T-cell (primary cell): ENCODE measurements at places on chromosomes 7 and 10.

DNA sequence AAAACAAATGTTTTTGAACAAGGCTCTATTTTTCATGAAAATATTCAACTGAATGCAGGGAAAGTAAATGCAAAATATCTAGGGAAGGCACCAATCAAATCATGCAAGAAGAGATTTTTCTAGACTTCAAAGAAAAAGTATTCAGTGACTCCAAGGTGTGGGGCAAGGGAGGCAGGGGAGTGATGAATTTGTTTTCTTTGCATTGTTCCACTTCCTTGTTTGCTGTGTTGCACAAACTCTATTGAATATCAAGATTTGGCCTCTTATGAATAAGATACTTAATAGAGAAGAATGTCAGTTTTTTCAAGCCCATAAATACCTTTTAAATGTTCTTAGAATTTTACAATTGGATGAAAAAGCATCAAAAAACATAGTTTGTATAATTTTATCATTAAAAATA is 26.4 kb downstream of the STEAP1 start:
- no peak for DNase-seq

DNA sequence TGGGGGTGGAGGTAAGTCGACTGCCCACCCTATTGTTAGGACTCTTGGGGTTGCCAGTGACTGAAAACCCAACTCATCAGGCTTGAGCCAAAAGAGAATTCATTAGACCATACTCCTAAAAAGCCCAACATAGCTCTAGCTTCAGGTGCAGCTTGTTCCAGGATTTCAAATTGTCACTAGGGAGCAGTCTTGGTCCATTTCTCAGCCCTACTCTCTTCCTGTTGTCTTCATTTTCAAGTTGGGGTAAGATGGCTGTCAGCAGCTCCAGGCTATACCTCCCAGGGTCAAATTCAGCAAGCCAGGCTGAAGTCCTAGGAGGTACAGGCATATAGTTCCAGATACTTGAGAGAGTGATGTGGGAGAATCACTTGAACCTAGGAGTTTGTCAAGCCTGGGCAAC is 14.9 kb upstream of the COL13A1 start:
- no peak for DNase-seq

GRCh38 chr7:101828301-101829020 is 11.0 kb downstream of the CUX1 start:
- DNase-seq, result no peak

- DNase-seq, result no peak
Measured at GRCh38 chr10:13993169-13993568, 337.6 kb downstream of the FRMD4A start.

DNA sequence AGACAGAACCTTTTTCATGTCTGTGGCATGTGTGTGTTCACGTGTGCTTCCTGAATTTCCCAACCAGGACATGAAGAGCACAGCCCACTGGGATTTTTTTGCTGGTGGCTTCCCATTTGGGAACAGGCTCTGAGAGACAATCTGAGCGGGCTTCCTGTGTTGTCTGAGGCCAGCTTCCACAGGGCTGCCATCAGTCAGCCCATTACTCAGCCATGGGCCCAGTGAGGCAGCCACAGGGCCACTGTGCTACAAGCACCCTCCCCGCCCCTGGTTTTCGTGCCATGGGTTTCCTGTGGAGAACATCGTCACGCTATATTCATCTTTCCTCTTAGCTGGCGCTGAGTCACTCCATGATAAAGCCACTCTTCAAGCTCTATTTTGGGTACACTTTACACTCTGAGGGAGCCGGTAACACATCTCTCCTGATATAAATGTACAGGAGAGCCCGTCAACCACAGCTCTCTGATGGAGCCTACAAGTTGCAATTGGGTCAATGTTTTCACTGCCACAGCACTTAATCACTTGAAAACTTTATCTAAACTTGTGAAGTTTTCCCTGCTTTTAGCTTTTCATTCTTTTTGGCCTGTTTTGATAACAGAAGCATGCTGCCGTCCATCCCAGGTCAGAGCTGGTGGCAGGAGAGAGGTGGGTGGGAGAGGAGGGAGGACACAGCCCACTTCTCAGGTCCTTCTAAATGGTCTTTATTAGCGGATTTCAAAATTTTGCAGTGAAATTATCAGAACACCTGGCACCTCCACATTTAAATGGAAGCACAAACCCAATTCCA is 96.9 kb downstream of the HIPK2 start:
- no peak for DNase-seq

DNA sequence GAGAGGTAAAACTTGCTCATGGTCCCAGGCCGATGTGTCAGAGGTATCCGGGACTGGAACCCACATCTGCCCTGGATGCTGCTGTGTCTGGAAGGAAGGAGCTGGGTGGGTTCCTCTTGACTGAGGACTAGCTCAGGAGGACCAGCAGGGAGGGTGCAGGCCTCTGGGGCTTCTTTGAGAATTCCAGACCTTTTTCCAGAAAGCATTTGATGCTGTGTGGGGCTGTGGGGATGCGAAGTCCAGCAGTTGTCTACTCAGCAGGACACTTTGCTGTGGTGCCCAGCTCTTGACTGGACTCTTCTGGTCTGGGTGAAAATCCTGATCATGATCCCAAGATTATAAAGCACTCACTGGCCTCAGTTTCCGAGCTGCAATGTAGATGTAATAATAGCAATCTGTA is 1.7 kb downstream of the RAMP3 start:
- DNase-seq, result no peak

GRCh38 chr10:92702301-92702916 is 12.7 kb downstream of the HHEX start:
- DNase-seq, result no peak

DNA sequence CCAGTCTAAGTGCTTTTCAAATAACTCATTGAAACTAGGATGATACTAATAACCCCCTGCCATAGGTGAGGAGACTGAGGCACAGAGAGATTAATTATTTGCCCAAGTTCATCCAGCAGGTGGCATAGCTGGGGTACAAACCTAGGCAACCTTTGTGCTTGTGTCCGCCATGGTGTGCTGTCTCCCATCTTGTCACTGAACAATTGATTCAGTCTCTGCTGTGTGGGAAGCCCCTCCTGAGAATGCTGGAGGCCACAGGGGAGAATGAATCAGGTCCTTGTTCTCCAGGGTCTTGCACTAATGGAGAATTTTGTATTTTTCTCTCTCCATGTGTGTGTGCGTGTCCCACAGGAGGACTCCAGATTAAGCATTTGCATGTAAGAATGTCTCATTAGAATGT is 15.8 kb upstream of the TMEM236 start:
- DNase-seq, result no peak

DNA sequence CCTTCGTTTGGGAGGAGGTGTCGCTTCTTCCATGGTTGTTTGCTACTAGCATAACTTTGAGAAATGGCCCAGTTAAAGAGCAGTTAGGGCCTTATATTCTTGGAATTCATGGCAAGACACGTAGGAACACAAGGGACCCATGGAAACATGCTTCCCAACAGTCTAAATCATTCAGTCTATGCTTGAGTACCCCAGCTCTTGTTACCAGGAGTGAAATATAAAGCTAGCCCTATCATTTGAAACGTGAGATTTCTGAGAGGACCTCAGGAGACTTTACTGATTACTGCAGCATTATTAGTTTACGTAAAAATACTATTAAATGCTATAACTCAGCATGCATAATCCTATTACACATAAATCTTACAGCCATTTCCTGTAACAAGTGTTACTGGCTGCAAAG is 328.6 kb upstream of the CDC14C start:
- no peak for DNase-seq

DNA sequence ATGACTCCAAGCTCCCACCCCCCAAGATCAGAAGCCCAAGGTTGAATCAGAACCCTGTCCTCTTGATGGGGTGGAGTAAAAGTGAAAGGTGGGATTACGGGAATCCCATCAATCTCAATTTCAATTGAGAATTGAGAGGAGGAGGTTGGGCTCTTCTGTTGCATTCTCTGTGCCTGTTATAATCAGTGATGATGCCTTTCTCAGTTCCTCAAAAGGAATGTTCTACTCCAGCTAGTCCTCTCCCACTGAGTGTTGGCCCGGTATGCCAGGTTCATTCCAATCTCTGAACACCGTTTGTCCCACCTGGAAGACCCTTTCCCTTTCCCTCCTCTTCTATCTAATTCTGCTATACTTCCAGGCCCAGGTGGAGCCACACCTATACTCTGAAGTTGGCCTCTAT is 17.2 kb upstream of the XPNPEP1 start:
- DNase-seq, result no peak

GRCh38 chr7:135856356-135857144 is 107.9 kb upstream of the FAM180A start:
- no peak for DNase-seq

- no peak for DNase-seq
Measured at GRCh38 chr7:129784783-129785684, 167.7 kb downstream of the UBE2H start.

DNA sequence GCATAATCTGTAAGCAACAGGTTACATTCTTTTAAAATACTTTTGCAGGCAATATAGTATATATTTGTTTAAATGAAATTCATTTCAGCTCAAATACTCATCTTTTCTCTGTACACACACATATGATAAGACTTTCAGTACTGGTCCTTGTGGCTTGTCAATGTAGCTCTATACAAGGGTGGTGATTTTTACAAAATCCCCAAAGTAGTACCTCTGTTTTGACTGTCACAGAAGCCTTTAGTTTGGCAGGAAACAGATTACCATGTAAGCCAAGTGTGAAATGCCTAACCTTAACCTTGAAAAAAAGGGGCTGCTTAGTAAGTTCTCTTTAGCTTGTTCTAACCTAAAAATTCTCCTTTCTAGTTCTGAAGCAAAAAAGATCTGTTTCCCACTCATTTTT is 87.9 kb downstream of the KCND2 start:
- no peak for DNase-seq

DNA sequence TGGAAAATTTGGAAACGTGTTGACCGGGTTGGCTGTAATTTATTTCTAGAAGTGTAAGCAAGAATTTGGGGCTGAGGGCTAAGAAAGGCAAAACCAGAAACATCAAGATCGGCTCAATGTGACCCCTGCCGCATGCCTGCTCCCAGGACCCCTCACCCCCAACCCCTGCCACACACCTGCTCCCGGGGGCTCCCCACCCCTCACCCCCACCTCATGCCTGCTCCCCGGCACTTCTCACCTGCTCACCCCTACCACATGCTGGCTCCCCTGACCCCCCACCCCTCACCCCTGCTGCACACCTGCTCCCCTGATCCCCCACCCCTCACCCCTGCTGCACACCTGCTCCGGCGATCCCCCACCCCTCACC is 19.0 kb upstream of the CFAP46 start:
- DNase-seq, result no peak

DNA sequence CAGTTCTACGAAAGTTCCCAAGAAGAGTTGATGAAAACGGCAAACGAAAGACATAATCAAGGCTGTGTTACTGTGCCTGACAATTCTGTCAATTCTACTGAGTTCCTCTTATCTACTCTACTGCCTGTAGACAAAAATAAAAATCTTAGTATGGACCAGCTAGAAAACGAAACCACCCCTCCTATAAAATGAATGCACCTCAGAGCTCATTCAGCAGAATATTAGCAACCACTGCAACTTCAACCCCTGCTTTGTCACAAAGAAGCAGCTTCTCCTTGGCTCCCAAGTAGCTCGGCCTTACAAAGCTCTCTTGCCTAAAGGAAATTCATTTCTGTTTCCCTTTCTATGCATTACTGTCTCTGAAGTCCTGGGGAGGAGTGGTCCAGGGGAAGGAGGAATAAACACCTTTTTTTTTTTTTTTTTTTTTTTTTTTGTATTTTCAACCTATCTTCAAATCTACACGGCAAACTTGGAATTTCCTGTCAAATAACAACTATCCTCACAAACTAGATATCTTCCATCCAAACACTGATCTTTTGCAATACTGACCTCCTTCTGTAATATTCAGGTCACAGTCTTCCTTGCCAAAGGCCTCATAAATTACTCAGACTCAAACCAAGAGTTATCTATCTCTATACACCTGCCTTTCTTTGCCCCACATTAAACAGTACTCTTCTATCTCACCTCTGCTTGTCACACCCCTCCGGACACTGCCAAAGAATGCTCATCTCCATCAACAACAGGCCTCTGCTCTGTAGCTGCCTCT is 74.3 kb downstream of the GLI3 start:
- no peak for DNase-seq

DNA sequence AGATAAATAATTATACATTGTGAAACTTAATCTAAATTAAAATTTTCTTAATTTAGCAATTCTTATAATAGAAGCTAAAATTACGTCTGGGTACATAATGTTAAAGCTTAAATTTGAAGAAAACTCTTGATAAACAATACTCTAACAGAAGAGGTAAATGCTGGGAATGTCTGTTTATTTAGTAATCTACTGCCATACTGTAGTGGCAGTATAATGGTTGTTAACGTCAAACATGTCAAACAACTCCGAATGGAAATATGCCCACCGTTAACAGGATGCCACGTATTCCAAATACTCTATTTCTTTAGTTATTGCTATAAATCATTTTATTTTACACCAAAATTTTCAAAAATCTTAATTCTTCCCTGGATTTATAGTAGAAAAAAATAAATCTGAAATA is 40.0 kb upstream of the PTPN12 start:
- DNase-seq, result no peak

DNA sequence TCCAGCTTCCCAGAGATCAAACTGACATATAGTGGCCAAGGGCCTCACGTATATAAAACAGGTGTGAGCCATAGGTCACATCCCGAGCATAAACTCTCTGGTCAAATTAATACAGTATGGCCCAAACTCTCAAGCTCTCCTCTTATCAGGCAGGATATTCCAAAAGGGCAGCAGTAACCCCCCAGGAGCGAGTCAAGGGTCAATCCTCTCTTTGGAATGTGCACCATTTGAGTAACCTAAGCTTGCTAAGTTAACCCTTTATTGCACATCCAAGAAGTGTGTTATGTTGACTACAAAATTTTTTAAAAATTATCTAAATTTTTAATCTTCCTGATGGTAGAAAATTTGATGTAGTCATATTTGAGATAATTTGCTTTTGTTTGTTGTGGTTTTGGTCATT is 4.5 kb upstream of the TRIM24 start:
- DNase-seq, result no peak

GRCh38 chr10:129415215-129416140 is 51.6 kb upstream of the MGMT start:
- DNase-seq, result no peak

GRCh38 chr10:86389441-86390193 is 23.0 kb upstream of the GRID1 start:
- DNase-seq, result no peak
